Activated CD4-positive, alpha-beta memory T cell treated with anti-CD3 and anti-CD28 coated beads for 36 hours (primary cell): ENCODE measurements at places on chromosomes 2 and 18.

DNA sequence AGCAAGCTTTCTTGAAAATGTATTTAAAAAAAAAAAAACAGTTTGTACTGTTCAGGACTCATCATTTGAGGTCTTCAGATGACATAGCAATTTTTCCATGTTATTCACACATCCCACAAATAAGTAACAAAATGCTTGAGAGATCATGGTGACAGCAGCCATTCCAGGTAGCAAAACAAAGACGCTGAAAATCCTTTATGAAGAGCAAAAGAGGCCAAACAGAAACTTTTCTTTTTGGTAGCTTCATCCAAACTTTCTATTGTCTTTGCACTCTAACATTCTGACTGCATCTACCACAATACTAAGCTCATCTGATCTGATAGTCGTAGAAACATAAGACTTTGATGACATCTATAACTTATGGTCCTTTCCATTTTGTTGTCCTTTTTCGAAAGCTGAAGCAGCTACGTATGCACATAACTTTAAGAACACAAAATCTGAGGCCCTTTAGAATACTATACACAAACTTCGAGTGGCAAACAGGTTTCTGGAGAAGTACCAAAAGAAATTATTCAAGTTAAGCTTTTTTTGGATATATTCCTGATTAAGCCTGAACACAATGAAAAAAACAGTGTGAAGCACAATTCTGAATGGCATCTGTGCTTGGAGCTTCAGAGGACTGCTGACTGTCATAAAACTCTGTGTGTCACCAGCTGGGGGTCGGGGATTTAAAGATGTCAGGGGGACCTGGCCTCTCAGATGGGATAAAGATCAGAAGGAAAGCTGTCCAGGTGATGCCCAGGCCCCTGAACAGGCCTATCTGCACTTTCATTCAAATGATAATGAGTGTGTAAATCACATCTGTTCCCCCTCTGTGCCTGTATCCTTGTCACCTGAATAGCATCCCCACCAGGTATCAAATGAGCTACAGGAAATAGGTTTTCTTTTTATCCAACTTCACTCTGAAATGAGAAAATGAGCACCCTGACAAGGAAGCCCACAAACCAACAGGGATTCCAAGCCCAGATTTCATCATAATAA lies 75.8 kb downstream of the ZEB2 start:
- no peak for DNase-seq

DNA sequence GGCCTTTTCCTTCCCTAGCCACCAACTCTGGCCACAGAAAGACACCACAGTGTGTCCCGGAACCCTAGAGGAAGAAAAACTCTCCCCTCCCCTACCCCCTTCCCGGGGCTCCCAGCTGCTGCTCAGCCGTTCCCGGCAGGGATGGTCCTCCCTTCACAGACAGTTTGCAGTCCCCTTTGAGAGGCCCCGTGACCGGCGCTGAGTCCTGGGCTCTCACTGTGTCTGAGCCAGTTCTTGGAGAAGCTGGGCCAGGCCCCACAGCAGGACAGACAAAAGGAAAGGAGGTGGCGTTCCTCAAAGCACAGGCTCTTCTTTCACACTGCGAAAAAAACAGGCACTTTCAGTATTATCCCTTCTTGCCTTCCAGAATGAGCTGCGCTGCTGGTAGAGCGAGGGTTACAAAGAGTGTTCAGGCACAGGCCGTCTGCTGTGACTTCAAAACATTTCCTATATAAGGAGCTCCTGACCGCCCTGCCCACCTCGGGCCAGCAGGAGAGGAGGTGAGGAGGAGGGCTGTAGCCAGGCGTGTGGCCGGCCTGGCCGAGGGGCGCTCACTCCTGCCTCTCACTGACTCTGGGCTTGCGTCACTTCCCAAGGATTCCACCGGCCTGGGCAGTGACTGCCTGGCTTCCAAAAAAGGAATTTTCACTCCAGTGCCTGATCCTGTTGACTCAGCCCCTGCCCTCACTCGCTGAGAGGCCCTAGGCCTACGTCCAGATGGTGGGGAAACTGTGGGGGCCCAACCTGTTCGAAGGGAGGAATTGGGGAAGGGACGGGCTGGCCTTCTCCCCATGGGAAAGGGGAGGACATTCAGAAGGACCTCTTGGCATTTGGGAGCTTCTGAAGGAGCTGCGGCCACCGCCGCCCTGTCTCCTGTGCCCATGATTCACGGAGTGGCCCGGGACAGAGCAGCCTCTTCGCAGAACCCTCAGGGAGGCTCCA lies 24.9 kb downstream of the CIDEA start:
- no peak for DNase-seq

- no peak for DNase-seq
These were observed 77.9 kb downstream of the CABLES1 start for GRCh38 chr18:23213200-23213599.

DNA sequence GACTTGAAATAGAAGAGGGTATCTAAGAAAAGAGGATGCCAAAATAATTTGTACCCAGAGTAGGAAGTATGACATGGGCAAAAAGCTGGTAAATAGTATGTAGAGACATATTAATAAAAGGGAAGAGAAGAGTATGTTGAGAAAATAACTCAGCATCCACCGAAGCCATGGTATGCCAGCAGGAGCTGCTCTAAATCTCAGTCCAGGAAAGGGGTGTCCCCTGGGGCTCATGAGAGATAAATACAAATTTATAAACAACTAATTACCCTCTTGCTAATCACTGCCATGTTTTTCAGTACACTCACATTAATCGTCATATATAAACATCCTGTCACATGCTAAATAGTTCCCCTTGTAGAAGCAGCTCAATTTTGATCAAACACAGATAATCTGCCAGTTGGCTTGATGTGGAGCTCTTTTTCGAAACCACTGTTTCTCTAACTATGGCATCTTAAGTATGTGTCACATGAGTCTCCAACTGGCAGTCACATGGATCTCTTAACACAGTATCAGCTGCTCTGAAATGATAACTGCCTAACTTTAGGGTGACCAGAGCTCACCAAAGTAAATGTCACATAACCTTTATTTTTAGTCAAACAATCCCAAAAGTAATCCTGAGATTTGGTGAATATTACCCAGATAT lies 31.9 kb downstream of the EXOC6B start:
- no peak for DNase-seq

- DNase-seq, result peak; percentile 54
These were observed 3.0 kb upstream of the CEP68 start for GRCh38 chr2:65053199-65053598.

DNA sequence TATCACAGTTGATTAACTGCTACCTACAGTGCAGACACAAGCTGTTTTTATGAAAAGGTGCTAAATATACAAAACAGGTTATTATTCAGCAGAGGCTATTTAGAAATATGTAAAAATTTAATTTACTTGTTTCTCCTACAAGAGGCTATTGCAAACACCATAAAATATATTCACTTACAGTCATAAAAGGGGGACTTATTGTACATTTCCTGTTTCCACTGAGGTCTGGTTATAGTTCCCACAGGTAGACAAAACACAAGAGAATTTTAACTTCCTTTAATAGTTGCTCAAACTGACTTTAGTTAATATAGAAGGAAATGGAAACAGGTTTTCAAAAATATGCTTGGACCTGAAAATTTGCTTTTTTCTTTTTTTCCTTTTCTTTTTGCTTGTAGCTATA lies 40.0 kb upstream of the FRZB start:
- no peak for DNase-seq

- DNase-seq, result peak; percentile 78
These were observed 43.9 kb upstream of the PCBP1 start for GRCh38 chr2:70043252-70043875.

DNA sequence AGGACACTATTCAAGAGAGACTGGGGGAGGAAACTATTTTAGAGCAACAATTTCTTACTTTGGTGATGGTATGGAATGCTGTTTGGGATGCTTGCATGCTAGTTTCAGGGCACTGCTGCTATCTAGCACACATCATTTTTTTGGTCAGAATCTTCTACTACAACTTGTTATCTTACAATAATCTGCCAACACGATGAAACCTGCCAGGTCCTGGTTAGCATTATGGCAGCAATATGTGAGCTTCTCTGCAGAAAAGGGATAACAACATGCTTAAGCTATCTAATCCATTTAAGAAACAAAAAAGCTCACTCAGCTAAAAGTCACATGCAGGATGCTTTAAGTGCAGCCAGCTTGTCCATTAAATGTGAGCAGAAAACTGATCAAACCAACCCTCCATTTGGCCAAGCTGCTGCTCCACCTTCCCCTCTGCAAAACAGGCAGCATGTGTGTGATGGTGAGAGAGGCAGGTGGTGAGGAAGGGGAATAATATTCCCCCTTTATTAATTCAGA lies 30.1 kb downstream of the GAREM2 start:
- no peak for DNase-seq
